GM12878 (cell line): ENCODE measurements at places on chromosomes 1 and 21.

DNA sequence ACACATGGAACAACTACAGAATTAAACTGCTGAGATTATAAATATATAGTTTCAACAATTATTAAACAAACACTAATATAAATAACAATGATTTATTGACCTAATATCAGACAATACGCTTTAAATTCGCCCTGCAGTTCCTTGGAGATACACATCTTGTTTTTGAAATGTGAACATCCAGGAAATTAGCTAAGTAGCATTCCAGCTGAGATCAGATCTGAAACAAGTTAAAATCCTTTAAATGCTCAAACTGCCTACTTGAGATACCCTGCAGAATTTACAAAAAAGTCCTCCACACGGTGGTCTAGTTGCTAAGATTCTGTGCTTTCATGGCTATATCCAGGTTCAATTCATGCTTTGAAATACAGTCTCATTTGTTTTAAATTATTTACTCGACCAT, 101.4 kb upstream of the OLFM3 start:
- no peaks in the 10 kb centered on the region for H3K36me3 ChIP-seq
- H3K27ac ChIP-seq: no peak overlapping the region
- H3K4me3 ChIP-seq: no peak overlapping the region
- no peaks in the 10 kb centered on the region for H3K4me1 ChIP-seq
- no peaks in the 10 kb centered on the region for H3K27me3 ChIP-seq
- no peak for DNase-seq

- no peak overlapping the region for H3K4me3 ChIP-seq
- H3K36me3 ChIP-seq: peaks cover 77% of the 10 kb centered on the region
- peaks cover 39% of the 10 kb centered on the region for H3K4me1 ChIP-seq
- peak; percentile 56 for DNase-seq
- peak overlapping the region; percentile 22; the same call in 1 of the 2 replicates for H3K27ac ChIP-seq
These were observed 5.9 kb downstream of the MX1 start for GRCh38 chr21:41431788-41432548.

- DNase-seq: no peak
- no peak overlapping the region for H3K4me3 ChIP-seq
- no peaks in the 10 kb centered on the region; the same call in 1 of the 2 replicates for H3K27me3 ChIP-seq
- no peak overlapping the region for H3K27ac ChIP-seq
- H3K4me1 ChIP-seq: no peaks in the 10 kb centered on the region
- H3K36me3 ChIP-seq: no peaks in the 10 kb centered on the region
These were observed 106.3 kb downstream of the EBNA1BP2 start for GRCh38 chr1:43065616-43066399.

- H3K4me3 ChIP-seq: no peak overlapping the region
- no peaks in the 10 kb centered on the region for H3K27me3 ChIP-seq
- no peak for DNase-seq
- peaks cover 13% of the 10 kb centered on the region for H3K36me3 ChIP-seq
- no peaks in the 10 kb centered on the region for H3K4me1 ChIP-seq
These were observed 13.6 kb downstream of the ADIPOR1 start for GRCh38 chr1:202944438-202944921.

DNA sequence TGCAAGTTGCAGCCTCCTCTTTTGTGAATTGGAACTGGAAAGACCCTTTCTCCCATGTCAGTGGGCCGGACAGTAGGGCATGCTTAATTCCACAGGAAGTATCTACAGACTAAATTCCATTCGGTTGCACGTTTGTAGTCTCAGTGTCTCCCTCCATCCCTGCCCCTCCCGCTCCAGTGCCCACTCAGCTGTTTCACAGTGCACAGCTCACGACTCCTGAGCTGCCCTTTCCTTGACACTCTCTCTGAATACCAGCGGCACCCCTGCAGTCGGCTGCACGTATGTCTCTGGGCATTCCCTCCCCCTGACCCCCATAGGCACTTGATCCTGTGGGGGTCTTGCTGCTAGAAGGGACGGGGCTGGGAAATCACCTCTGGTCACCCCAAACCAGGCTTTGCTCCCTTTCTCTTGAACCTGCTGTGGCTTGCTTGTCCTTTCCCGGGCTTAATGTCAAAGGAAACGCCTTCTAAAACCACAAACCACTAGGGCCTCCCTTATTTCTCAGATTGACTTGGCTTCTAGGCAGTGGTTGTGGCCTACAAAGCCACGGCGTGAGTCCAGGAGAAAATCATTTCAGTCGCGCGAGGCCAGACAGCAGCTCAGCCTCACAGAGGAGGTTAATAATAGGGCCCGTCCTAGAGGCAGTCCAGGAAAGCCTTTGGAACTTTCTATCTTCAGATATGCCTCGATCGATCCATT, 365.3 kb upstream of the PROX1 start:
- no peaks in the 10 kb centered on the region; the same call in 1 of the 2 replicates for H3K4me1 ChIP-seq
- no peak overlapping the region for H3K4me3 ChIP-seq
- DNase-seq: peak; percentile 4
- H3K27ac ChIP-seq: no peak overlapping the region
- no peaks in the 10 kb centered on the region; the same call in 1 of the 2 replicates for H3K27me3 ChIP-seq

DNA sequence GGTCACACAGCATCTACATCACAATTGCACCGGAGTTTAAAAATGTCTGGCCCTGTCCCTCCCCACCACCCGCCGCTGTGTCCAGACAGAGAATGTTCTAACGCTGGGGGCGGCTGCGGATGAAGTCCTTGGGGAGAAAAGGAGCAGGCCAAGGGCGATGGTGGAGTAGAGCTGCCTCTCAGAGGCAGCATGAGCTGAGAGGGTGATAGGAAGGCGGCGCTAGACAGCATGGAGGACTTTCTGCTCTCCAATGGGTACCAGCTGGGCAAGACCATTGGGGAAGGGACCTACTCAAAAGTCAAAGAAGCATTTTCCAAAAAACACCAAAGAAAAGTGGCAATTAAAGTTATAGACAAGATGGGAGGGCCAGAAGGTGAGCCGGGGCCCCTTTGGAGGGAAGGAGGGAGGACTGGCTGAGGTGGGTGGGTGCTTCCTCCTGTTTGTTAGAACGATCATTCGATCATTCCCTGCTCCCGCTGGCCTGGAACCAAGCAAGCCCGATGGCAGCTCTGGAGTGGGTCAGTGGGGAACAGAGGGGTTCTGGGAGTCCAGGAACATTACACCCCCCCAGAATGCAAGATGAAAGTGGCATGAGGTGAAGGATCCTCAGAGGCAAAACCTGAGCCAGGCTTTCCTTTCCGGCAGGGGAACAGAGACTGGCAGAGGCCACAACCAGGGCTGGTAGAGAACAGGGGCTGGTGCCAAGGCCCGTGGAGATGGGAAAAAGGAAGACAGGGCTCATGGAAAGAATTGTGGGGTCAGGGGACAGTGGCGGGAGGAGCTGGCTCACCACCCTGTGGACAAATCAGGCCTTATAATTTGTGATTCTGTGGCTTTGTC, at the start of the genes FAM229A and TSSK3:
Gene FAM229A, minus strand, starts transcription at position 12 of the 840 bp plus-strand sequence. CDS start 394 bp downstream, outside the sequence.
Gene TSSK3, plus strand, starts transcription at position 66 of the 840 bp plus-strand sequence. Its CDS starts 163 bp downstream, at position 229.
- DNase-seq: no peak
- peaks cover 4% of the 10 kb centered on the region for H3K36me3 ChIP-seq
- H3K4me3 ChIP-seq: no peak within 1 kb of the TSS
- no peak within 1 kb of the TSS for H3K27ac ChIP-seq
- no peaks in the 10 kb centered on the region for H3K27me3 ChIP-seq
- peaks cover 7% of the 10 kb centered on the region for H3K4me1 ChIP-seq

- no peak for DNase-seq
- H3K27ac ChIP-seq: no peak overlapping the region
These were observed 316.3 kb downstream of the KCNH1 start for GRCh38 chr1:210817385-210818275.

DNA sequence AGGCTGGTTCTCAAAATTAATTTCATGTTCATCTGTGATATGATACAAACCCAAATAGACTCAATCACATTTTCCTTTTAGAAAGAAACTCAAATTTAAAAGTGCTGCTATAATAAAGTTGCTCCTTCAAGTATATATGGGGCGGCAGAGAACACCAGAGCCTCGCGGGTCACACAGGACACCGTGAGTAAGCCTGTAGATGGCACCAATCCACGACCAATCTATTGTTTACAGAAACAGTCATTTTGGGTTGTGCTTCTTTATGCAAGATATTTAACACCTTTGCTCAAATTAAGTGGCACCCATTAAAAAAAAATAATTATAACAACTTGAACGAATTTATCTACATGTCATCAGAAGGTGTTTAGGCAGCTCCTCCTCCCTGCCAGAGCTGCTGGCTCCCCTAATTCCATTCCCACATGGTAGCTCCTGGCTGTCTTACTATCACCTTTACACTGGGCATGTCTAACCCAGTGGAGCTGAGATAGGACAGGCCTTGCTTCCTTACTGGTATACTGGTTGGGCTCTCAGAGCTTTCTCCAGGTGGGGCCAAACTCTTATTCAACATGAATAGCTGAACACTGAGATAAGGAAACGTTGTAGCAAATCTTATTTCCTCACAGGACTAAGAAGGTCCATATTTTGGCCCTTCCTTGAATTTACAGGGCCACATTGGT, 287.0 kb downstream of the SDCCAG8 start:
- no peak for DNase-seq
- H3K4me1 ChIP-seq: no peaks in the 10 kb centered on the region
- H3K36me3 ChIP-seq: no peaks in the 10 kb centered on the region

DNA sequence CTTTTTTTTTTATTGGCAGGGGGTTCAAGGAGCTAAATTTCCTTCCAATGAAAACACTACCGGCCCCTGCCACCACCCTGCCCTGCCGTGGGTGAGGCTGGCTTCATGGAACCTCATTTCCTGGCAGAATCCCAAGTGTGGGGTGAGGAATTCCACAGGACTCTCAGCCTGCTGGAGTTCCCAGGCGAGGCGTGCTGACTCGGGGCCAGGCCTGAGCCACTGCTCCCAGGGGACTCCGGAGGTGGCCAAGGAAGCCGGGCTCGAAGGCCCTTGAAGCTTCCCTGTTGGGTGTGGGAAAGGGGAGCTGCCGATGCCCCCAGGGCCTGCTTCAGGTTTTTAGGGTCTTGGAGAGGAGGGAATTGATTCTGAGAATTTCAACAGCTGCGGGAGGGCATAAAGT, 95.3 kb upstream of the ACTRT2 start:
- H3K27me3 ChIP-seq: no peaks in the 10 kb centered on the region
- no peak for DNase-seq
- H3K27ac ChIP-seq: no peak overlapping the region
- H3K4me3 ChIP-seq: no peak overlapping the region
- H3K4me1 ChIP-seq: no peaks in the 10 kb centered on the region

DNA sequence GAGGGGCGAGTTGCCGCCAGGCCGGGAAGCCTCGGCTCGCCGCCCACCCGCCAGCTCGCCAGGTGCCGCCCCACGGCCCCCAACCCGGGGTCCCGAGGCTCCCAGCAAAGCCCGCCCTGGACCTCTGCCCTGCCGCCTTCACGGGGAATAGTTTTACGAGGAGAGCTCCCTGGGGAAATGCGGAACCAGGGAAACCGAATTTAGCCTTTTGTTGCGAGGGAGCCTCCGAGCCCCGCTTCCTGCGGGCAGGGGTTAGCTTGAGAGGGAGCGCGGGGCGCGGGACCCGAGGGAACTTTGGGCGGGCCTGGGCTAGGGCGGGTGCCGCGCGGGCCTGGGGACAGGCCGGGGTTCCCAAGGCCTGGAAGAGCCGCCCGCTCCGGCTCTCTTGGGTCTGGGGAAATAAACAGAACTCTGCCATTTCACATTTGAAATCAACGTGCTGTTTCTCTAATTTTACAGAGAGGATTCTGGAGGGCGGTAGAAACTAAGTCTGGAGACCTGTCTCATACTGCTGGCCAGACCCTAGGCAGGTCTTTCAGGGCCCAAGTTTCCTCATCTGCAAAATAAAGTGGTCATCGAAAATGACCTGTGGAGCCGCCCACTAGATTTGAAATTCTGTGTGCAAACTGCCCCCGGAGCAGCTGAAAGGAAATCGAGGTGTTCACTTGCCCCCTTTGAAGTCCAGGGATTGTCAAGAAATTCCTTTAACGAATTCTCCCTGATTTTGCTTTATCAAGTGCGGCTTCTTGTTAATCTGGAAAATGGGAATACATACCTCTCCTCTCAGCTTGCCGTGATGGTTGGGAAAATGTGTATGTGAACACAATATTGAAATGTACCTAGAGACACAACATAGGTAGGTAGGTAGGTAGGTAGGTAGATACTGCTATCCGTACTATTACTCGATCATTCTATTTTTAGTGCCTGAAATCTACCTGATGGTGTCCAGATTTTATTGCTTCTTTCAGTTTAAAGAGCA, 749 bp upstream of the GLUL start:
- H3K27me3 ChIP-seq: no peaks in the 10 kb centered on the region
- peak overlapping the region; percentile 71 for H3K27ac ChIP-seq
- DNase-seq: no peak
- peak overlapping the region; percentile 85; the same call in 1 of the 2 replicates for H3K4me3 ChIP-seq
- no peaks in the 10 kb centered on the region for H3K36me3 ChIP-seq

DNA sequence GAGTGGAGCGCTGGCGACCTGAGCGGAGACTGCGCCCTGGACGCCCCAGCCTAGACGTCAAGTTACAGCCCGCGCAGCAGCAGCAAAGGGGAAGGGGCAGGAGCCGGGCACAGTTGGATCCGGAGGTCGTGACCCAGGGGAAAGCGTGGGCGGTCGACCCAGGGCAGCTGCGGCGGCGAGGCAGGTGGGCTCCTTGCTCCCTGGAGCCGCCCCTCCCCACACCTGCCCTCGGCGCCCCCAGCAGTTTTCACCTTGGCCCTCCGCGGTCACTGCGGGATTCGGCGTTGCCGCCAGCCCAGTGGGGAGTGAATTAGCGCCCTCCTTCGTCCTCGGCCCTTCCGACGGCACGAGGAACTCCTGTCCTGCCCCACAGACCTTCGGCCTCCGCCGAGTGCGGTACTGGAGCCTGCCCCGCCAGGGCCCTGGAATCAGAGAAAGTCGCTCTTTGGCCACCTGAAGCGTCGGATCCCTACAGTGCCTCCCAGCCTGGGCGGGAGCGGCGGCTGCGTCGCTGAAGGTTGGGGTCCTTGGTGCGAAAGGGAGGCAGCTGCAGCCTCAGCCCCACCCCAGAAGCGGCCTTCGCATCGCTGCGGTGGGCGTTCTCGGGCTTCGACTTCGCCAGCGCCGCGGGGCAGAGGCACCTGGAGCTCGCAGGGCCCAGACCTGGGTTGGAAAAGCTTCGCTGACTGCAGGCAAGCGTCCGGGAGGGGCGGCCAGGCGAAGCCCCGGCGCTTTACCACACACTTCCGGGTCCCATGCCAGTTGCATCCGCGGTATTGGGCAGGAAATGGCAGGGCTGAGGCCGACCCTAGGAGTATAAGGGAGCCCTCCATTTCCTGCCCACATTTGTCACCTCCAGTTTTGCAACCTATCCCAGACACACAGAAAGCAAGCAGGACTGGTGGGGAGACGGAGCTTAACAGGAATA, 4.2 kb downstream of the TFAP2E start:
- H3K36me3 ChIP-seq: no peaks in the 10 kb centered on the region
- H3K4me3 ChIP-seq: peak overlapping the region; percentile 57
- H3K27ac ChIP-seq: peak overlapping the region; percentile 13; the same call in 1 of the 2 replicates
- H3K27me3 ChIP-seq: peaks cover 2% of the 10 kb centered on the region; the same call in 1 of the 2 replicates

- DNase-seq: no peak
- H3K4me3 ChIP-seq: no peak overlapping the region
- no peaks in the 10 kb centered on the region for H3K4me1 ChIP-seq
- no peaks in the 10 kb centered on the region for H3K27me3 ChIP-seq
- no peak overlapping the region for H3K27ac ChIP-seq
These were observed 69.0 kb downstream of the HFM1 start for GRCh38 chr1:91335603-91336002.

DNA sequence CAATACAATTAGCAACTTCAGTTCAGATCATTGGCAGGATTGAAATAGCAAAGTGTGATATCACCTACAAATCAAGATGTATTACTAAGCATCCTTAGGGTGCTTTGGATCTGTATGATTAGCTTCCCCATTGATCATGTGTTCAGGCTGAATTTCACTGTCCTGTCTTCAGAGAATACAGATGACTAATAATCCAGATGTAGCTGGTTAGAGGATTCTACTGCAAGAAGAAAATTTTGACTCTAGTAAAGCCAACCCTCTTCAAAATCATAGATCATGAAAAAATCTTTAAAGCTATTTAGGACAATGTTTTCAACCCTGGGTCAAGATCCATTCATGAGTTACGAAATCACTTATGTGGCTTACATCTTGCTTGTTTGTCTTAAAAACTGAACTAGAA, 184.4 kb downstream of the PTGER3 start:
- H3K27me3 ChIP-seq: no peaks in the 10 kb centered on the region
- H3K27ac ChIP-seq: no peak overlapping the region
- no peaks in the 10 kb centered on the region for H3K4me1 ChIP-seq
- H3K4me3 ChIP-seq: no peak overlapping the region
- H3K36me3 ChIP-seq: no peaks in the 10 kb centered on the region
